Stimulated activated CD4-positive, alpha-beta T cell treated with anti-CD3 and anti-CD28 coated beads, Interleukin-15, amount 100 ng/mL, for 1 hour (primary cell): ENCODE measurements at places on chromosomes 6 and 20.

- no peak for DNase-seq
Observed at GRCh38 chr6:25655723-25656122, 3.7 kb downstream of the SCGN start.

DNA sequence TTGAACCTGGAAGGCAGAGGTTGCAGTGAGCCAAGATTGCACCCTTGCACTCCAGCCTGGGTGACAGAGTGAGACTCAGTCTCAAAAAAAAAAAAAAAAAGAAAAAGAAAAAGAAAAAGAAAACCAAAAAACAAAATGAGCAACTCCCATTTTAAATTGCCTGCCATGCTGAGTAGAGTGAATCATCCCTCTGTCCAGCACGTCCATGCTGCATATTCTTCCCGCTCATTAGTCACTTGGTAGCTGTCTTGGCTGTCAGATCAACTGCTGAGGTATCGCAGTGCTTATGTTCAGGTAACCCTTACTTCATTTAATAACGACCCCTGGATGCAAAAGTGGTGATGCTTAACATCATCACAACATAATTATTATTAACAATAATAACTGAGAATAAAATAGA lies 72.6 kb upstream of the RNF24 start:
- no peak for DNase-seq

DNA sequence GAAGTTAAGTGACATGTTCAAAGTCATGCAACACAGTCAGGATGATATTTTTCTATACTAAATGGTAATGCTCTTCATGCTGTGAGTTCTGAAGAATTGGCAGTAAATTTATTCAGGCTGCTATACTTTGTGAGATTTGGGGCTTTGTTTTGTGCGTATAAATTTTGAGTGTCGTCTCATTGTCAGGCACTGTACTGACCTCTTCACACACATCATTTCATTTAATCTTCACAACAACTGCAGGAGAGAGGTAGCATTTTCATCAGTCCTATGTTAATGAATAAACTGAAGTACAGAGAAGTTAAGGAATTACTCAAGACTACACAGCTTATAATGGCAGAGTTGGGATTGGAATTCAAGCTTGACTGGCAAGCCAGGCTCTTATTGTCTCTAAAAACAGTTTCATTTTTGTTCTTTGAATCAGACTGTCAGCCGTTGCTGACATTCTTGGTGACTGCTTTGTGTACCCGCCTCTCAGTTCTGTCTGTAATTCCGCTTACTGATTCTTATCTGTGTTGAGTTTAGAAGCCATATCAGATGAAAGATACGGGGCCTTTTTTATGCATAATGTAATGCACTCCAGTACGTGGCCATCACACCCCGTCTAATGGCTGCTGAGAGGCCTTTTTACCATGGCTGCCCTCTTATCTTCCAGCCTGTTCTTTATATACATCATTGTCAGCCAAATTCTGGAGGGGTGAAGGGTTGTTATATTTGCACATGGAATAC lies 274.9 kb downstream of the UTRN start:
- no peak for DNase-seq

DNA sequence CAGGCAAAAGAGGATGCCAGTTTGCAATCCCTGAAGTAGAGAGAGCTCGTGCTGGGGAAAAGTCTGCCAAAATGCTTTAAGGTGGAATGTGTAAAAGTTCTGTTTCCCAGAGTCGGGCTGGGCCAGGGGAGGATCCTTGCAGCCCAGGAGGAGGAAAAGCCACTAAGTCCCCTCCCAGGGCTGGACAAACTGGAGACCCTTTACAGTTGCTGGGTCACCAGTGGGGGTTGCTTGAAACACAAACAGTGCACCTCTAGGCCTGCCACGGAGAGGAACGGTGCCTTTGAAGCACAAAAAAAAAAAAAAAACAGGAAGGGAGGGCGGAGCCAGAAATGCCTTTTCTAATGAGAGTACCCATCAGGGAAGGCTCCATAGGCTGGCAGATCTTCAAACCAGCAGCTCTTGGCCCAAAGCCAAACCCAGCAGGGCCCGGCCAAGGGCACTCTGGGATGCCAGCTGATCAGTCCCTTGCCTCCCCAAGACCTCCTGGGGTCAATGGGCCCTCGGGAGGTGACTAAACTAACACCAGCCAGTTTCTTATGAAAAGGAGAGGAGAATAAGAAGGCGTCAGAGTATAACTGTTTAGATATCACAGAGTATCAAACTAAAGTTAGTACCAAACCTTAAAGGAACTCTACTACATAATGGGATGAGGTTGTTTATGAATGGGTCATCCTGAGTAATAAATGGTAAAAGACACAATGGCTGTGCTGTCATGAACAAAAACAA lies 23.7 kb downstream of the HLA-A start:
- no peak for DNase-seq

GRCh38 chr6:167761794-167762258 lies 64.9 kb upstream of the AFDN start:
- DNase-seq = no peak
